ENCODE measurements at places on chromosomes 5 and 9.
A peak's percentile ranks its signal among the peaks of the same experiment; 100 is the strongest.

DNA sequence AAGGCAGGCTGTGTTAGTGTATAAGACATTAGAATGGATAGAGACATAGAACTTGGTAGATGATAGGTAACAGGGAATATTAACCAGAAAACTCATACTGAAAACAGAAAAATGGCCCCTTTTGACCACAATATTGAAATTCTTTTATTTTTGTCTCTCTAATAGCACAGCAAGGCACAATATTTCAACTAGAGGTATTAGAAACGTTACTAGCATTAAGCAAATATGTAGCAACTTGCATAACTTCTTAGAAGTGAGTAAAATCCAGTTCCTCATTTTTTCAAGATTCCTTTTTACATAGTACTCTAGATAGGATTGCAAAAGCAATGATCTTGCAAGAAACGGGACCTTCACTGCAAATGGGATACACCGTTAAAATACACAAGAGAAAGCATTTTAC is 102.7 kb upstream of the VCAN start:
- no peak for DNase-seq

GRCh38 chr5:45521067-45521466 is 175.1 kb downstream of the HCN1 start:
- DNase-seq = no peak

DNA sequence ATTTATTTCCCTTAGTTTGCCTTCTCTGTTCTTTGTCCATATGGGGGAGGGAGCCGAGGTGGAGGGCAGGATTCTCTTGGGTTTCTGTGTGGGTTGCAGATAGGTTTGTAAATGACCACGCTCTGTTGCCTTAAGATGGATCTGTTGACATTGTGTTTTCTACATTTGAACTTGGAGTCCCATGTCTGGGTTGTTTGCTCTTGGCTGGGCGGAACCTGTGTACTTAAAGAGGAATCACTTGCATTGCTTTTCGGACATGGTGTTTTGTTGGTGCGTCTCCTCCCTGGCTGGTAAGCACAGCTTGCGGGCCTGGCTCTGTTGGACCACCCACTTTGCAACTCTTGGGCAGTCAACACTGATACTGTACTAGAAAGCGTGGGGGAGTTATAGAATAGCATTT is 45.9 kb downstream of the EHMT1 start:
- DNase-seq = no peak

DNA sequence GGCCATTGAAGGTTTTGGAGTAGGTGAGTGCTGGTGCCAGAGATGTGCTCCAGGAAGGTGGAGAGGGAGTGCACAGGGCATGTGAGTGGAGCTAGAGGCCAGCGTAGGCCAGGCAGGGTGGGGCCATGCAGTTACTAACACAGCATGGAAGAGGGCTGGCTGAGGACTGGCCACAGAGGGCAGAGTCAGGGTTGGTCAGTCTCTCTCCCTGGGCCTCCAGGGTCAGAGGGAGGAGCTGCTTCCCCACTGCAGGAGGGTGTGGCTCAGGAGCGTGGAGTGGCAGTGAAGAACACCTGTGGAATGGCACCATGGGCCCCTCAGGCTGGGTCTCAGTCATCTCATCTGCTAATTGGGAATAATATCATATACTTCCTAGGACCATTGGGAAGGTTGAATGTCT is 167.7 kb downstream of the MACROH2A1 start:
- DNase-seq = no peak

DNA sequence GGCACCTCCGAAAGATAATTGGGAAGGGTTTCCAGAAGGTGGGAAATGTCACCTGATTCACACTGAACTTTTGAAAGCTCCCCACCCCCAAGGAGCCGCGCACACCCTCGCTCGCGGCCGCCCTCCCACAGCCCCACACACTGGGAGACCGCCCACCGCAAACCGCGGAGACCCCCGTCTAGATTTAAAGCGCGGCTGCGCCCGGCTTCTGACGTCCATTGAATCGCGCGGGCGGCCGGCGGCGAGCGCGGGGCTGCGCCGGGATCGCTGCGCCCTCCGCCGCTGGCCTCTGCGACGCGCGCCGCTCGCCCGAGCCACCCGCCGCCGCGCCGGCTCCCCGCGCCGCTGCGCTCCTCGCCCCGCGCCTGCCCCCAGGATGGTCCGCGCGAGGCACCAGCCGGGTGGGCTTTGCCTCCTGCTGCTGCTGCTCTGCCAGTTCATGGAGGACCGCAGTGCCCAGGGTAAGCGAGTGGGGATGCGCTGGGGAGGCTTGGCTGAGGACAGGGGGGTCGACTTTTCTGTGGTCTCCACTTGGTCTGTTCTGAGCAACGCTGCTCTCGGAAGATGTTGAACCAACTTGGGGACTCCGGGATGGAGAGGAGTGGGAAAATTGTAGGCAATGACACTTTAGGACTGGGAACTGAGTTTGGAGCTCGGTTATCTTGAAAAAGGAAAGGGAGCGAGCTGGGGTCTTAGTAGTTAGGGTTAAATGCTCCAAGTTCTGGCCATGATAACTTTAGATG is at the start of gene FST:
Gene FST (plus strand): TSS at position 214 of the 743 bp plus-strand sequence. CDS start 163 bp downstream, at position 377.
- DNase-seq = no peak

- DNase-seq = no peak
Observed at GRCh38 chr5:1429066-1429465, 16.2 kb downstream of the SLC6A3 start.

- DNase-seq = peak; percentile 10
Observed at GRCh38 chr9:108468364-108468763, 387.4 kb downstream of the ACTL7B start.

- no peak for DNase-seq
Observed at GRCh38 chr9:5571629-5572232, 57.2 kb upstream of the RIC1 start.

GRCh38 chr5:65986796-65987195 is 60.4 kb downstream of the ERBIN start:
- DNase-seq = no peak

DNA sequence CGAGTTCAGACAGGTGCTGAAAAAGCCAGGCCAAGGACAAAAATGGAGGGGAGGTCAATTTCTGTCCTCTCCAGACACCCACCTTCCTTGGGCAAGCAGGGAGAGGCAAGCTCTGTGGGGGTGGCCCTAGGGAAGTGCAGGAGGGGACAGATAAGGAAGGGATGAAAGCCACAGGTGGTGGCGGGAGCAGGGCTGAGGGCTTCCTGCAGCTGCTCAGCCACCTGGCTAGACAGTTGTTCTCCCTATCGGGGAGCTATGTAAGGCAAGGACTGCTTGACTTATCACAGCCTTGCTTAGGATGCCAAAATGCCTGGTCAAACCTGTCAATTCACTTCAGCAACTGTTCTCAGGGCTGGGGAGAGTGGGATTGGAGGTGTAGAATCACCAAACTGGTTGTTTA is 266.1 kb downstream of the ZSWIM6 start:
- no peak for DNase-seq

GRCh38 chr5:76867827-76868693 is 18.2 kb downstream of the S100Z start:
- peak; percentile 51 for DNase-seq

DNA sequence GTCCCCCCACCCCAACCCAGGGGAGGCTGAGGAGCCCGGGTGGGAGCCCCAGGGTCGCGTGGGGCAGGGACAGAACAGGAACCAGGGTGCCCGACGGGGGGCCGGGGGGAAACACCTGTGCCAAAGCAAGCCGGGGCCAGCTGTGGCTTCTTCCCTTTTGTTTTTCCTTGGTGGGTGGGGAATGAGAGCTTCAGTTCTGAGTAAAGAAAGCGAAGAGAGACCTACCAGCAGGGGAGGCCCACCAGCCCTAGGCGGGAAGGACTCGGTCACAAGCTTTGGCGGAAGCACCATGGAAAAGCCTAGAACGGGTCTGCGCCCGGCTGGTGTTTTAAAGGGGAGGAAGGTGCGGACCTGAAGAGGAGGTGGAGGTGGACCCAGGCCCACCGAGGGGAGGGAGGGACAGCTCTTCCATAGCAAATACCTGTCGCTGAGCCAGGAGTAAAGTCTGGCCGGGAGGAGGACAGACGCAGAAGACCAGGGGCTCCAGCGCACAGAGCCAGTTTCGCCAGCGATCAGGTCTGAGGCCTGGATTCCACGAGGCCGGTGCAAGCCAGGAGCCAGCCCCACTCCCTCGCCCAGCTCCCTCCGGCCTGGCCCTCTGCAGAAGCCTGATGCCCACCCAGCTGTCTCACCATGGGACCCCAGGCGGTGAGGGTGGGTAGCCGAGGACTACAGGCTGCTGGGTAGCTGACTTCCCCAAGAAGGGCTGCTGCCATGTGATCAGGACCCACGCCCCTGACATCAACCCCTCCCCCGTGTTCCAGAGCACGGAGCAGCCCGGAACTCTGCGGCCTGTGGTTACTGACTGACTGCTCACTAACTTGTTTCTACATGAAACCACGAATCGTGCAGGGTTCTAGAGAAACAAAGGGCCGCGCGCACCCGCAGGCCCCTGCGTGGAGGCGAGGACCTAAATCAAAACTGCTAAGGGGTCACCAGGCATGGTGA is 849 bp upstream of the MGAT1 start:
- DNase-seq = peak; percentile 89

Measured in stimulated activated CD4-positive, alpha-beta T cell treated with anti-CD3 and anti-CD28 coated beads, Interleukin-15, amount 100 ng/mL, for 48 hours (primary cell).